ENCODE measurements at places on chromosomes 11 and 22.

DNA sequence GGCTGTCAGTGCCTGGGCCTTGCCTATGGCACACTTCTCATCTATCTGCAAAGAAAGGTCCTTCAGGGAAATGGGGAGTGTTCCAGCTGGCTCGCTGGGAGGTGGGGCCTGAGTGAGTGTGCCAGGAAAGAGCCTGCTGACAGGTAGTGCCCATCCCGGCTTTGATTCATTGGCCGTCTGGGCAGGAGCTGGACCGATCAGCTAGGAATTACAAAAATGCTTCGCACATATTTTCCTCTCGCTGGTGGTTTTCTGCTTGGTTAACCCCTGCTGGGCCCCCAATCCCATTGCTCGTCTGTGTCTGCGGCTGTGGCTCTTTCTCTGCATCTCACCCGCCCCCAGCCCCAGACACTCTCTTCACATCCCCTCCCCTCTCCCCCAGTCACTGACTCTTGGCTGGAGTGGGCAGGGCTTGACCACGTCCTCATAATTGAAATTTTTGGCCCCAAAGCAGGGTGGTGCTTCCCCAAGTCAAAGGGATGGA, 10.8 kb downstream of the LIF start:
- no peak for DNase-seq

- no peak for DNase-seq
These were observed 116.7 kb upstream of the NCAM1 start for GRCh38 chr11:112844517-112844916.

DNA sequence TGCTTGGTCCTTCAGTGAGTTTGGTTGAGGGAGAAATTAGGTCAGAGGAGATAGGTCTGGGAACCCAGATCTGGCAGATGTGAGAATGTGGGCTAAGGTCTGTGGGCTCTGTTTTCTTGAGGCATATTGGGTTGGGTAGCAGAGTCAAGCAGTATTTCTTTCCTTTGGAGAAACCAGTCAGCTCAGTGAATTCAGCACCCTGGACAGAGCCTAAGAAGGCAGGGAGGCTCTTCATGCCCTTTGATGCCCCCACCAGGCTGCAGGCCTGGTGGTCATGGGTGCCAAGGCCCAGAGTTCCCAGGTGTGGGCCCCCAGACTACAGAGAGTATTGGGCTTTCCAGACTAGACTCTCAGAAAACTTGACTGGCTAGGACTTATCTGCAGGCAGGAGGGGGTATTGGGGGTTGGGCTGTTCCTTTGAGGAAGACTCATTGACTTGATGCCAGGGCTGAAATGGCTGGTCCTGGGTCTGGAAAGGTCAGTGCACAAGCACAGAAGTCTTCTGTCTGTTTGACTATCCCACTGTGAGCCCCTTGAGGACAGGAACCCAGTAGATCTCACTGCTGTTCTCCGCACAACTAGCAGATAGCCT, 45.3 kb upstream of the NECTIN1 start:
- DNase-seq: no peak

GRCh38 chr11:12253843-12254281, 123.5 kb upstream of the PARVA start:
- no peak for DNase-seq

GRCh38 chr11:45577752-45578151, 87.7 kb downstream of the CHST1 start:
- DNase-seq: no peak

GRCh38 chr22:31045900-31046538, 35.1 kb upstream of the SMTN start:
- no peak for DNase-seq

- DNase-seq: no peak
These were observed 7.6 kb downstream of the MS4A3 start for GRCh38 chr11:60064111-60064510.

GRCh38 chr22:48488611-48489511, 1338.8 kb downstream of the BRD1 start:
- DNase-seq: no peak

DNA sequence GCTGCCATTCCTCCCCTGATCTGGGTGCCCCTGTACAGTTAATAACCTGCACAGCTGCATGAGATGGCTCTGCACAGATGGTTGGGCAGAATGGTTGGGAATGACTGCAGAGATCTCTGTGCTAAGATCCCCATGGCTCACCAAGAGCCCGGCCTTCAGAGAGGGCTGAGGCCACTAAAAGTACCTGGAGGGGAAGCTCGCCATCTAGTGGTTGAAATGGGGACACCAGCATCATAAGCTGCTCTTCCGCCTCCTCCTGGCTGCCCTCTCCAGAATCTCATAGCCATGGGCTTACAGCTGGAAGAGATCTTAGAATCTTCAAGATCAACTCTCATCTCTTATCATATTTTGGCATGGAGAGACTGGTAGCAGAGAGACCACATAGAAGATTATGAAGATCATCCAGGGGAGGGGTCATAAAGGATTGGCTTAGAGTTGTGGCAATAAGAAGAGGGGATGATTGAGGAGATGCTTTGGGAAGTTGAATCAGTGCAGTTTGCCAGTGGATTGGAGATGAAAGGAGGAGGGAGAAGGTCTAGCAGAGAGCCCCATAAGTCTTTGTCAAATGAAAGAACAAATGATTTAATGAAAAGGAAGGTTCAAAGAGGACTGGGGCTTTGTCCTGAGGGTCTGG, 22.0 kb upstream of the TLCD5 start:
- DNase-seq: no peak

DNA sequence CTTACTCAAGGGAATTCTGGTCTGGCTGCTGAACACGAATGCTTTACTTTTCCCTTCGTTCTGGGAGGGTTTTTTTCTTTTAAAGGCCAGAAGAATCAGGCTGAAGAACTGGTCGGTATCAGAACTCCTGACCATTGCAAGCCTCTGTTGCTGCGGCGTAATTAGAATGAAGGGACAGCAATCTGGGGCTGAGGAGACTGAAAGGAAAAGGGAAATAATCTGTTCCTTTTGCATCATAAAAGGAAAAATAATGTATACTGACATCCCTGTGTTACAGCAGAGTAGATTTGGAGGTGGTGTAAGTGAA, 670 bp downstream of the SC5D start:
- DNase-seq: no peak

- DNase-seq: no peak
These were observed 29.9 kb upstream of the MOB2 start for GRCh38 chr11:1516273-1517067.
